Astrocyte of the spinal cord (primary cell): ENCODE measurements at places on chromosomes 7 and 10.

DNA sequence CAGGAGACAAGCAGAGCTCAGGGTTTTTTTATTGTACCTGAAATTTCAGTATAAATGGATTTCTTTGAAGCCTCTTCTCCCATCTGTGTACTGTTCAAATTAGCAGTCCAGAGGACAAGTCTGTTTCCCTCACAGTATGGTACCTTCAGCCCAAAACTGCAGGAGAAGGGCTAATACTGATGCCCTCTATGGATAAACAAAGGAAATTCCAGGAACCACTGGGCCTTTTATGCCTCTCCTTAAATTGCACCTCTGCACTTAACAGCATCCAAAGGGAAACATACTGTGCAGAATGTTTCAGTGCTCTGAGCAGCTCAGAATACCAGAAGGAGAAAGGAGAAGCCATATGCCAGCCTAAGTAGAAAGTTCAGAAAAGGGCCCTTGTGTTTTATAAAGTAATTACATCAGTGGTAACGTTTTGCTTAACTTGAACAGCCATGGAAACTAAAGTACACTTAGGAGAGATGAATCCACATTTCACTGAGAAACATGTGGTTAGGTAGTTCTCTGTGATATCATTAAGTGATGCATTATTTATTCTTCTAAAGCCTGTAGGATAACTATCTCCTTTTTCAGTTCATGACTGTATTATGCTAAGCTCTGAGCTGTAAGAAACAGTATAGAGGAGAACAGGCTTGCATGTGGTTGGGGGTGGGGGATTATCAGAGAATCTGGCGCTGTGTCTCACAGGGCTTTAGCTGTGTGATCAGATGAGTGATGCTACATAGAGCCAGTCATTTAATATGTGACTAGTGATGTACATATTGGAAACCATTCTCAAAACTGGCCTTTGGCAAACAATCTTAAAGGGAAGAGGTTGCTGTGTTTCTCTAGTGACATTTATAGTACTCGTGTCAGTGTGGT is 111.3 kb downstream of the POU6F2 start:
- DNase-seq = no peak

DNA sequence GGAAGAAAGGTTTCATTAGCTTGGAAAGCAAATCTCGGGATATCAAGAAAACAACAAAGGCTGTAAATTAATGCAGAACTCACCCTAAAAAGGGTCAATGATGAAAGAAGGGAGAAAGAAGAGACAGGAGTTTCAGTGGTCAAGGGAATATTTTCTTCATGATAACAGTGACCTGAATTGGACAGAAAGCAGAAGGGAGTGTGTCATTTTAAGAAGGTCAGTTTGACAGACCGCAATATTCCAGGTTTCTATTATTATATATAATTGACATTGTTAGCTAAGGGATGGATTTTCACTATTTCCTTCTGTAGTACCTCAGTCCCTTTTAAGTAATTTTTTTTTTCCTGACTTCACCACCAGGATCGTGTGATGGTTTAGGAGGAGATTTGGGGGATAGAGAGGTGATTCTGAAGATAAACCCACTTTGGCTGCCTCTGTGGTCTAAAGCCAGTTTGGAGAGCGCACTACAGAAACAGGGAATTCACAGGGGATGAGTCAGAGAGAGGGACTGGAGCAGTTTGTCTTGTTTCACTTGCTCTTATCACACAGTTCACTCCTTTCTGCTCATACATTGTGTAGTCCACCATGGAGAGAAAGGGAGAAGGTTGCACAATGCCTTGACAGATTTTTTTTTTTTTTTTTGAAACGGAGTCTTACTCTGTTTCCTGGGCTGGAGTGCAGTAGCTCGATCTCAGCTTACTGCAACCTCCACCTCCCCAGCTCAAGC is 417.9 kb downstream of the AUTS2 start:
- DNase-seq = peak; percentile 42

DNA sequence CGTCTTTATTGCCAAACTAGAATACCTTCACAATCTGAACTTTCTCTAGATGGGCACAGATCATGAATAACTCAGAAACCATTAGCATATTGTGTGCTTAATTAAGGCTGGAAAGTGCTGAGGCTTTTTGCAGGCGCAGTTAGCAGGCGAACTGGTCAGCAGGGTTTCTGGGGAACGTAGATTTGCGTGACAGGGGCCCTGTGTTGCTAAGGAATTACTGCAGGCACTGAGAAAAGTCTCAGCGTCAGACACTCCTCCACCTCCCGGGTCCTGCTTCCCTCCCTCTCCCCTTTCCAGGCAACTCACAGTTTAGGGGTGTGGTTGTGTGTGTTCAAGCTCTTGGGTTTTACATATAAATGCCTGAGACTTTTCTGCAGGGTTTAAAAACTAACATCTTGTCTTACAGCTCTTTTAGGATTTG is 2.2 kb downstream of the MAP3K8 start:
- peak; percentile 65 for DNase-seq

- no peak for DNase-seq
Observed at GRCh38 chr10:117945651-117946050, 101.1 kb downstream of the RAB11FIP2 start.

GRCh38 chr7:98323597-98324322 is 42.3 kb downstream of the BRI3 start:
- peak; percentile 81 for DNase-seq

- no peak for DNase-seq
Observed at GRCh38 chr10:84290235-84290634, 38.2 kb upstream of the CCSER2 start.

DNA sequence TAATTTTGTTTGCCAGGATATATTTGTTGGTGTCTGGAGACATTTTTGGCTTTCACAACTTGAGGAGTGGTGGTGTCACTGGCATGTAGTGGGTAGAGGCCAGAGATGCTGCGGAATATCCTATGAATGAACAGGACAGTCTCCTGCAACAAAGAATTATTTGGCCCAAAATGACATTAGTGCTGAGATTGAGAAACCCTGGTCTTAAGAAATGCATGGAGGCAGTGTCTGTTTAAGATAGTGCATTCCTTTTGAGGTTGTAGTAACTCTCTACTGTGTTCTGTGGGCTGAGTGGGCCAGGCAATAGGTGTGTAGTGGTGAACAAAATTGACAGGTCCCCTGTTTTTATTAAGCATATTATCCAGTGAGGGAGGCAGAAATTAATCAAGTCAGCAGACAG is 165.5 kb downstream of the CDK14 start:
- DNase-seq = no peak
